ENCODE measurements at places on chromosomes 2 and 18.

- no peak for DNase-seq
Measured at GRCh38 chr2:171383134-171383533, 50.7 kb downstream of the METTL8 start.

DNA sequence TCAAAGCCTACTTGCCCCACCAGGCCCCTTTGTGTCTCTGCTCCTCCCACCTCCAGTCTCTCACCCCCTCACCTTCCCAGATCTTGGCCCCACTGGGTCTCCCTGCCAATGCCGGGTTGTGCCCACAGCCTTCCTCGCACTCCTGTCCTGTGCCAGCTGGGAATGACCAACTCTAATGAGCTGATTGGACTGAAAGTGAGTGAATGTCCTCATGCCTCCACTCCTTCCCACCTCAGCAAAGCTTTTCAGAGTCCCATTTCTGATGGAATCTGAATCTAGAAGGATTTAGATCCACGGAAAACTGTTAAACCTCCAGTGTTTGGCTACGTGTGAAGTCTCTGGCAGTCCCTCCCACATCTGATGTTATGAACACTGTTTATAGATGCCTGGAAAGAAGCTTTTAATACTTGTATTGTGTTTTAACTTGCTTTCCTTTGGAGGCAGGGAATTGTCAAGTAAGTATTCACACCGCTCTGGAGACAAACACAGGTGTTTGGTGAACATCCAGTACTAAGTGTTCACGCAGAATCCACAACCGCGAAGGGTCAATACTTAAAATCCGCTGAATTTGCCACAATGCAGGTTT is 103.9 kb downstream of the RTN4 start:
- no peak for DNase-seq

DNA sequence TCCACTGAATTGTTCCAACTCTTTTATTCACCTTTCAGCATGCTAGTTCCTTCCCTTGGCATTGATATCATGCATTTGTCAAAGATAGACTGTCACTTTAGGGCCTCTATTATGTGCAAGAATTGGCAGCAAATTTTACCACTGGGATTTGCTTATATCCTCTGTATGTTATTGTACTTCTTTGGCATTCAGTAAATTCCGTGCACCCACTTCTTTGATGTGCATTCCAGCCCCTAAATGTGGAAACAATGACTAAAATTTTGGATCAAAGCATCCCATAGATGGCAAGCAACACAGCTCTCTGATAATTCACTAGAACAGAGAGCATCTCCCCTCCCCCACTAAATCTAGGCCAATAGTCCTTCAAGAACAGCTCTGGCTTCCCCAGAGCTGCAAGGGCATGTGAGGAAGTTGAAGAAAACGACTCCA is 399.0 kb upstream of the HNRNPA3 start:
- DNase-seq: no peak

DNA sequence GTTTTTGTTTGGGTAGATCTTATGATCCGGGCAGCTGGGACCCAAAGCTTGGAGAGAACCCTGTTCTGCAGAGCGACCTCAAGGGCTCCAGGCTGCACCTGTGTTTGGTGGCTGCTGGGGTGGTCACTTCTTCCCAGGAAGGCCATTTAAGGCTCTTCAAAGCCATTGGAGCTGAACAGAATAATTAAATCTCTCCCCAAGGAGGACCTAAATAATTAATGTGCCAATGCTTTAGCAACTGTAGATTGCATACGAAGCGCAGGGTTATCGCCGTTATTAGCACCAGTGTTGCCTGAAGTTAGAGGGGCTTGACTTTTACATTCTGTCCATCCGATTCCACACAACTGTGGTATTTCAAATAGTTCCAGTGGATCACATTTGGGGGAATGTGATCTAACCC is 251.4 kb downstream of the ATAD2B start:
- DNase-seq: no peak

GRCh38 chr2:238015705-238016104 is 45.1 kb upstream of the SCLY start:
- no peak for DNase-seq

DNA sequence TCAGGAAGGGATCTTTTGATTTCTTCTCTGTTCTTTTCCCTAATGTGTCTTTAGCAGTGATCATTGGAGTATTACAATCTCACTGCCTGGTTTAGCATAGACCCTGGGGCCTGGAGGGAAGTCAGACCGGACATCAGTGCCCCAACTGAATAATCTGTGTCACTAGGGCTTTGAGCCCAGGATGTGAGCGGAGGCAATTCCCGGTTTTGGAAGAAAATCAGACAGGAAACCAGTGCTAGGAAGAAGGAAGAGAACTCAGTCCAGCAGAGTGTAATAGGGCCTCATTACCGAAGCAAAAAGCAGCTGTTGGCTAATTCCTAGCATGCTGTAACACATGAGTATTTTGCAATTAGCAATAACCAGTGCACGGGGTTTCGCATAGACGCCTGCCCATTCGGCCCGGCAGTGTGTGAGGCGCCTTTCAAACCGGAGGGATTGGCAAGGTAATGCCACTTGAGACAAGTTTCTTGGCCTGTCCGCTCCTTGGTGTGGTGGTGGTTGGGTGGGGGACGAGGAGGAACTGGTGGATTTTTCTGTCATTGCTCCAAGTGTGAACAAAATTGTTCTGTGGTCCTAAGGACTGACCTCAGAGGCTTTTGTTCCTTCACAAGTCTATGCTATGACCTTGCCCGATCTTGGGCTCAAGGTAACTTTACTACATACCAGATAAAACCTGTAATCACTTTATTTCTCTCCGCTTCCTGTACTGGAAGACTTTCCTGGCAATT is 2.8 kb downstream of the FOSL2 start:
- DNase-seq: peak; percentile 72

- DNase-seq: peak; percentile 82
Measured at GRCh38 chr2:235669269-235669831, 175.5 kb downstream of the AGAP1 start.

DNA sequence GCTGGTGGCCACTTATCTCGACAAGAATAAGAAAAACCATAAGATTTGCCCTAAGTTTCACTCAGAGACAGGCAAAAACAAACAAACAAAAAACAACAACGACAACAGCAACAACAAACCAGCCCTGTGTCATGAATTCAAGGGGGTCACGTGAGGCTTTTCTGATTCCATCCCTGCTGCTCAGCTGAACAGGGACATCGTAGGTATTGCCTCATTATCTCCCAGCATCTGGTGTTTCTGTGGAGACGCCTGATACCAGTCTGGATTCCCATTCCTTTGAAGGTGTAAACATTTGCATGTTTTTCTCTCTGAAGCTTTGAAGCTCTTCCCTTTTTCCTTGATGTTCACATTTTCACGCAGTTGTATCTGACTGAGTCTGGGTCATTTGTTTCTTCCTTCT is 117.4 kb downstream of the KCNF1 start:
- DNase-seq: no peak

GRCh38 chr2:4412637-4413187 is 709.3 kb downstream of the DCDC2C start:
- no peak for DNase-seq

GRCh38 chr2:237293978-237294377 is 120.0 kb downstream of the COL6A3 start:
- DNase-seq: no peak

DNA sequence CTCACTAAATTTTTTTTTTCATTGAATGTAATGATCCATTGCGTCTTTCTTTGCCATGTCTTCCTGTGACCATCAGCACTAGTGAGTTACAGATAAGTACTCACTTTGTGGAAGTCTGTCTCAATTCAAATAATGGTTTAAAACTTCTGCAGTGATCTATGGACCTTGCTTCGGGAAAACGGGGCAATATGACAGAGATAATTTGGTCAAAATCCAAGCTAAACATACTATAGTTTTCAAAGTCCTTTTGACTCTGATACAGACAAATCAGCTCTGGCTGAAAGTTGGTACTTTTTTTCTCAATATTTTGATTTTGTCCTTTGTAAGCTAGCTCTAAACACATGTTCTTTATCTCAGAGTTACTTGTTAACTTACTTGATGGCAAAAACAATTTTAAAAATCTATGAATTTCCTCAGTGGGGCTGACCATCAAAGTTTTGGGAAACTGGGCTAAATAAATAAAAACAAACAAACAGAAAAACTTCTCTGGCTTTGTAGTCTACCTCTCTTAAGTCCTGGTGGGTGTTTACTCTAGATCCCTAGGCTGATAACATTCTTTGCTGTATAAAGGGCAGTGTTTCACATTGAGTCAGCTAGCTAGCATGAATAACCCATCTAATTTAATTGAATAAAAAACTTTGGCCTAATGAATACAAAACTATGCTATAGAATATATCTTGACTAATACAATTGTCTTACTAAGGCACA is 327.6 kb downstream of the RDH14 start:
- no peak for DNase-seq

DNA sequence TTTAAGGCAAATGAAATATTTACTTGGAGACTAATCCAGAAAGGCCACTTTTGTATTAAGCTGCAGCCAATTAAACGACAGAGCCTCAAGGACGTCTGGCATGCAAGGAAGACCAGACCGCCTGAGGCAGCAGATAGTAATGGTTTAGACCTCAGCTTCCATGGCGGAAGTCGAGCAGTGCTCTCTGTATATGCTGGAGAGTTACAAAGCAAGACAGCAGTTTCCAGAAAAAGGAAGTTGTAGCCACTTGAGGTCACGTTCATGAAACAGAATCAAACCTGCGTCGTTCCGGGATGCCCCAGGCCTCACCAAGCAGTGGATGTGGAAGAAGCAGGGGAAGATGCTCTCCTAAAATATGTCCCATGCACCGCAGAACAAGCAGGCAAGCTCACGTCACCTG is 142.0 kb downstream of the PTGR3 start:
- no peak for DNase-seq

- DNase-seq: no peak
Measured at GRCh38 chr2:65263262-65263661, 35.6 kb downstream of the ACTR2 start.

DNA sequence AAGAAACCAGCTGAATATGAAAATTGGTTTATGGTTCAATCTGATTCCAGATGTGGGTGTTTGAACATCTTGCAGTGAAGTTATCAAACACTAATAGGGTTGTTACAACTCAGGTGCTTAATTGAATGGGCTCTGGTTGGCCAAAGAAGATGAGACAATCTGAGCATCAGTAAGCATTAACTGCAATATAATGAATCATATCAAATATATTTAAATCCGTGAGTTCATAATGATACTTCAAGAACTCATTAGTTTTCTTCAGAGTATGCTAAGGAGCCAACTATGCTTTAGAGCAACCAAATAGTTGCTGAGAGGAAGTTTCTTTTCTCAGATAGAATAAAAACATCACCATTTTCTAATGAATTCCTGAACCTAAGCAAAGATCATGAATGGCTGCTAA is 79.2 kb downstream of the NCOA1 start:
- no peak for DNase-seq

- DNase-seq: peak; percentile 57
Measured at GRCh38 chr2:72973566-72974435, 56.5 kb downstream of the EMX1 start.

- DNase-seq: no peak
Measured at GRCh38 chr2:10841547-10842219, 29.1 kb upstream of the PDIA6 start.

DNA sequence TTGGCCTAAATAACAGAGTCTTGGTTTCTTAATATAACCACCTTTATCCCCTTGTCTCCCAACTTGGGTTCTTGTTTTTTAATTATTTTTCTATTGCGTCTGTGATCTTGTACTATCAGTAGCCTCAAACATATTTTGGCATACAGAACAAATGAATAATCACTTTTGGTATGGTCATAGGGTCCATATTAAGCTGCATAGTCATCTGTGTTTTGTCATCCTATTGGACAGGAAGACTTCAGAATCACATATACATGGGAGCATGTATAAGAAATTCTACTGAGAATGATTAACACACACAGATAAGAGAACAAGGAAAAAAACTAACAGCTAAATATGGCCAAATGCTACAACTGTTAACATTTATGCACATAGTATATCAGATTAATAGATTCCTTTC is 126.0 kb downstream of the MEP1B start:
- no peak for DNase-seq

GRCh38 chr18:26723981-26724380 is 141.5 kb downstream of the AQP4 start:
- DNase-seq: no peak

DNA sequence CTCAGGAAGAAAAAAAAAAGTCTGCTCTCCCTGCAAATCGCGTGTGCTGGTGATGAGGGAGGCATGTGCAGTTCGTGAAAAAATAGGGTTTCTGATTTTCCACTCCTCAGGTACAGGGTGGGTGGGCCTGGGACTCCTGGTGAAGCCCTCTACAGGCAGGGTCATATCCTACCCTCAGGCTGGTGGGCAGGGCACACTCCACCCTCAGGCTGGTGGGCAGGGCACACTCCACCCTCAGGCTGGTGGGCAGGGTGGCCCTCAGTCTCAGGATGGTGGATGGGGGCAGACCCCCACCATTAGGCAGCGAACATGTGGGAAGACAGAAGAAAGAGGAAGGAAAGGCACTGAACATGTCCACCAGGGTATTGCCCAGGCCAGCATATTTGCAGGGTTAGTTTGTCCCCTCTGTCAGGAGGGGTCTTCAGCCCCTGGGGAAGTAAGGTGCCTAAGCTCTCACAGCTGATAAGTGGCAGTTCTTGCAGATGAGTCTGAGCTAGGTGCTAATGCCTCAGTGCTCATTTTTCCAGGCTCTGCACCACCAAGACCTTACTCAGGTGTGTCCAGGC is 95.2 kb upstream of the RAB6C start:
- DNase-seq: no peak

GRCh38 chr2:31075941-31076590 is 62.2 kb downstream of the GALNT14 start:
- no peak for DNase-seq

DNA sequence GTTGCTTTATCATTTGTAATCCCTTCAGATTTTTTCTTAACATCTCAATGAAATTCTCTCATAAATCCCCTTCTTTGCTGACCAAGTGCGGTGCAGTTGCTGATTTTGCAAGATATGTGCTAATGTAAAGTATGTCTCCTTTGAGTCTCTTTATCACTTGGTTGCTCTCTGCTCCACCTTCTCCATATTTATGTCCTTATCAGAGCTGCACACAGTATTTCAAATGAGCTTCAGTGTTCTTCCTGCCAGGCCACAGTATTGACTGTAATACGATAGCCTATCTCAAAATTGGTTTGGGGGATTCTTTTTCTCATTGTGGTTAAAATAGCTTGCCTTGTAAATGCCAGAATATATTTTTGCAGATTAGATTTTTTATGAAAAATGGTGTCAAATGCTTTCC is 32.2 kb downstream of the MAIP1 start:
- DNase-seq: no peak

DNA sequence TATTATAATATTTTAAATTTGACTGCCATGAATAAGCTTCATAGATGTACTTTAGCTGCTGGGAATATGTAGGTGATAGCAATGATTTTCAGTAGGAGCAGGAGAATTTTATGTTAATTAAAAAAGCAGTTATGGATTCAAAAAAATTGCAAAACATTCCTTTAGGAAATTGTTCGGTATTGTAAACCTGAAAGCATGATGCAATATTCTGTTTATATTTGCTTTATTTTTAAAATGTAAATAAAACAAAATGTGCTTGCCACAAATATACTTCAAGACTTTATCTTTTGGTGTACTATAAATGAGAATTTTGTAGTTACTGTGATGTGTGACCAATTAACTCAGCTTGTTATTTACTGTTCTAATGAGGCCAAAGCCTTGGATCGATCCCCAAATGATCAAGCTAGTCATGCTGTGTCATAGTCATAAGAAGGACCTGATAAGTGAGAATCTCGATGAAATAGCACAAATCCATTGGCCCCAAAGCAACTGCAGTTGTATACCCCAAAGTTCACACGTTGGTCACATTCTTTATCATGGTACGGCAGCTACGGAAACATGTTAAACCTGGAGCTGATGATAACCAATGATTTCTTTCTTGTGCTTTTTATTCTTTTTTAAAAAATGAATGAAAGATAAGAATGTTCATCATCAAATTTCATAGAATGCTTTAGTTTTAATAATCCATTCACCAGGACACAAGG is 23.6 kb upstream of the ATIC start:
- no peak for DNase-seq
